SW 1271 (cell line): ENCODE measurements at places on chromosomes 2 and 18.

DNA sequence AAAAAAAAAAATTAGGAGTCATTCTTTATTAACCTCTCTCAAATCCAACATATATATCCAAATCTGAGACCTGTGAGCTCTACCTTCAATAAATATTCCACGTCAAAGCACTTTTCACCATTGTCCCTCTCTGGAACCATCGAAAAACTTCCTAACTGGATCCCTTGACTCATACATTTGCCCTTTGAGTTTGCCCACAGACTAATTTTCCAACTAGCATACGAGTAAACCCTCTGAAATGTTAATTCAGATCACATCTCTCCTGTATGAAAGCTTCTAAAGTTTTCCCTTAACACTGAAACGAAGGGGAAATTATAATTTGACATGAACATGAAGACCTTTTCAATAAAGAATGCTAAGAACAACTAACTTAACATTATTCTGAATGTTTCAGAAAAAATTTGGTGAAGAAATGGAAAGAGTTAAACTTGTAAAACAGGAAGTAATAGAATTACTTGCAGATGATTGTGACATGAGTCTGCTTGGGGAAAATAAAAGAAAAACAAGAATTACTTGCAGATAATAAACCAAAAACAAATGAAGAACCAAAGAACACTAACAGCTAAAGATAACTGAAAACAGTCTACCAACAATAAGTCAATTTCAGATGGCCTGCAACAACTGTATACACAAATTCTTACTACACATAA is 110.6 kb downstream of the C2orf74 start:
- DNase-seq, result no peak

DNA sequence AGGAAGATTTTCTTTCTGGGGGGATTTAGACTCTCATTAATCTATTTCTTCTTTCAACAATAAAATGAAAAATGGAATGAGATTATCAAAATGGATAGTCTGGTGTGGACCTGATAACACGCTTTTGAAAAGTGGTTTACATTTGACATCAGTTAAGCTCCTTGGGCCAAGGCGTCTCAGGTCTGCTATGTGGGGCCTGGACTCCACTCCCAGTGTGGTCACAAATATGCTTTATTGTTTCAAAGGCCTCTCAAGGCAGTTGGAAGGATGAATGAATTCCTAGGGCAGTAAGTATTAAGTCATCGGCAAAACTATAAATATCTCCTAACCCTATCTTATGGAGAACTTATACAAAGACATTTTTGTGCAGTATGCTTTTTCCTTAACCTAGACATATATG is 74.5 kb downstream of the ETAA1 start:
- DNase-seq, result no peak

DNA sequence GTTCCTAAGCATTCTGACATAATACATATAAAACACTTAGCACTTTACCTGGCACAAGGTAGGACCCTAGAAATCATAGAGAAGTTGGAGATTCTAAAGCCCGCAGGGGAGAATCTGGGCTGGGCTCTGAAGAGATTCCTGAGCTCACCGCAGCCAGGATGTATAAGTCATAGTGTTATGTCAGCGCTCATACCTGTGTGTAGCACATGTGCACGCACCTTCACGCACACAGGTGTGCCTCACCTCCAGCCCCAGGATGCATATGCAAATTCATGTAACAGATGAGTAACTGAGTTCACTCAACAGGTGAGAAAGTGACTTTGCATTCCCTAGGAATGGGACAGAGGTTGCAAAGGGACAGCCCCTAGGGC is 7.9 kb upstream of the SDC1 start:
- DNase-seq, result no peak

DNA sequence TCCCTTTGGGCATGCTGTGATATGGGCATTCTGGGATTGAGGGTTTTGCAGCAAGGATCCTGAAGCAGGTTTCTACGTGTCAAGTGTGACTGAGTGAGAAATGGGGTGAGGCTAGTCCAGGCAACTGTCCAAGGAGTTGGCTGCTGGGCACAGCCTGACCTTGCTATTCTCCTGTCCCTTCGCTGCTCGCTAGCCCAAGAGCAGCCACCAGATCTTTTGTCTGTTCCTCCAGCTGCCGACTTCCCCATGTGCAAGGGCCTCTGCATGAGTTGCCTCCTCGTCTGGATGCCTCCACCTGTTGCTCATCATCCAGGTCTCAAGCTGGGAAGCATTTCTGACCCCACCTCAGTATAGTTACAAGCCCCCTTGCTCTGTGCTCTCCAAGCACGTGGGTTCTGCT is 71.1 kb downstream of the DYSF start:
- no peak for DNase-seq

GRCh38 chr2:231928481-231928880 is 2.3 kb upstream of the NPPC start:
- no peak for DNase-seq

DNA sequence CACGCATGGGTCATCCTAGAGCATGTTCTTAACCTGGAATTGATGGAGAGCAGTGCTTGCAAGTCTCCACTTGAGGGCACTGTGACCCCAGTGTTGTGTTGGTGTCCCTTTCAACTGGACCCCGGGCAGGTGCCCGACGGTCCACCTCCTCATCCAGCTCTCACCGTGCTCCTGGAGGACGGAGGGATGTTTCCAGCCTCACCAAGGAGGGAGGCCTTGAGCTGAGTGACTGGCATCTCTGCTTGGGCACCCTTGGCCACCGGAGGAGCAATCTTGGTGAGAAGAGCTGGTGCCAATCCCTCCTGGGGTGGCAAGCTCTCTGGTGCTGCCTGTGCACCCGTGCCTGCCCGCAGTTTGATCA is 45.4 kb upstream of the ASB18 start:
- no peak for DNase-seq

DNA sequence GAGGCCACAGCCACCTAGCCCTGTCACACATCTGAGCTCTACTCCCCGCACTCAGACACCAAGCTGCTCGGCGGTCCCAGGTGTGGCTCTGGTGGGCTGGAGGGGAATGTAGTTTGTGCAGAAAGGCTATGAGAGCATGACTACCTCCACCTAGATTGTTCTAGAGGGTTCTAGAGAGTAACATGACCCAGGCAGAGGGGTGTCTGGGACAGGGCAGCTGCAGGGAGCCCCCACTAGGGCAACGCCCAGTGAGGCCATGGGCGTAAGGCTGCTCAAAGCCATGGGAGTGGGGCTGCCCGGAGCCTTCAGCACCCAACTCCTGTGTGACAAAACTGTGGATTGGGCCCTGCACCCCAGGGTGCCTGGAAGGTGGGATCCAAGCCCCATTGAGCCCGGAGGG is 511.4 kb upstream of the MYT1L start:
- DNase-seq, result no peak

DNA sequence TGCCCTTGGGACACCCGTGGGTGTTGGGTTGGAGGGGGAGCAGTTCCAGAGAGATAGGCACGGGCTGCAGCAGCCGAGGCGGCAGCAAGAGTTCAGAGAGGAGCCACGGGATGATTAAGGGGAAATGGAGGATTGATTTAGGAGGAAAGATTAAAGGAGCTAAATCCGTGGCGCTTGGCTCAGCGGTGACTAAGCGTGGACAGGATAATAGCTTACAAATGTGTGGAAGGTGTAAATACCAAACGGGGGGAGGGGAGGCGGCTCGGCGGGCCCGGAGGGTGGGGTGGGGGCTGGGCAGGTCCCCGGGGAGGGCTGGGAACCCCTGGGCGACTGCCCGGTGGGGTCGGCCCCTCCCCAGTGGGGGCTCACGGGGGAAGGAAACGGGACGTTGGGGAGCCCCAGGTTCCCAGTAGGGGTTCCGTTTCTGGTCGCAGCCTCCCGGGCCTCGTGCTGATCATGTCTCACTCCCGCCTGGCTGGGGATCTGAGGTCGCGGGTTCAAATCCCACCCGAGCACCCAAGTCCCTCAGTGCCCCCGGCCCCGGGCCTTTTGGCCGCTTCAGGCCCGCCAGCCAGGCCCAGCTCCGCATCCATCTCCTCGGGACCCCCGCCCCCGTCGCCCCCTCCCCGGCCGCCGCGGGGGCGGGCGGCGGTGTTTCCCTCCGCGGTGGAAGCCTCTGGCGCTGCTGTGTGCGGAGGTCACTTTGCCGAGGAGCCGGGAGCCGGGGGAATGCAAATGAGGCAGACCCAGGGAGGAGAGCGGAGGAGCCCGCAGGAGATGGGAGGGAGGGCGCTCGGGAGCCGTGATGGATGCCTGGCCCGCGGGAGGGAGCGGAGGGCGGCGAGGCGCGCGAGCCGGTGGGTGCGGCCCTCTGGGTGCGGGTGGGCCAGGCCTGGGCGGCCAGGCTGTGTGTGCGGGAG is 8.1 kb downstream of the ASIC4 start:
- no peak for DNase-seq

DNA sequence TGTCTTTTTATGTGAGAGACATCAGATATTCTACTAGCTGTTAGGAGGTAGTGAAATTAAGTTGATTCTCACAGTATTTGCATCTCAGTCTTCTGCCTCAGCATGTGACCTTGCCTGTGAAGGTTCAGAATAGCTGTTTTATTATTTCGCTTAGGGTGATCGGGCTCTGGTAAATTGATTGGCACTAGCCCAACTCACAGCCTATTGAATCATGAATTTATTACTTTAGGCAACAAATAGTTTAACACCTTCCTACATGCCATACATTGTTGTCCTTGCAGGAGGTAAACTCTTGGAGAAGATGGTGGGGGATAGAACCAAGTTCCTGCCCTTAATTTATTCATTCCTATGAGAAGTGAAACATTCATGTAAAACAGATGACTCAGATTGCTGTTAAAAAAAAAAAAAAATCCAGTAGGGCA is 101.9 kb downstream of the GPD2 start:
- no peak for DNase-seq

DNA sequence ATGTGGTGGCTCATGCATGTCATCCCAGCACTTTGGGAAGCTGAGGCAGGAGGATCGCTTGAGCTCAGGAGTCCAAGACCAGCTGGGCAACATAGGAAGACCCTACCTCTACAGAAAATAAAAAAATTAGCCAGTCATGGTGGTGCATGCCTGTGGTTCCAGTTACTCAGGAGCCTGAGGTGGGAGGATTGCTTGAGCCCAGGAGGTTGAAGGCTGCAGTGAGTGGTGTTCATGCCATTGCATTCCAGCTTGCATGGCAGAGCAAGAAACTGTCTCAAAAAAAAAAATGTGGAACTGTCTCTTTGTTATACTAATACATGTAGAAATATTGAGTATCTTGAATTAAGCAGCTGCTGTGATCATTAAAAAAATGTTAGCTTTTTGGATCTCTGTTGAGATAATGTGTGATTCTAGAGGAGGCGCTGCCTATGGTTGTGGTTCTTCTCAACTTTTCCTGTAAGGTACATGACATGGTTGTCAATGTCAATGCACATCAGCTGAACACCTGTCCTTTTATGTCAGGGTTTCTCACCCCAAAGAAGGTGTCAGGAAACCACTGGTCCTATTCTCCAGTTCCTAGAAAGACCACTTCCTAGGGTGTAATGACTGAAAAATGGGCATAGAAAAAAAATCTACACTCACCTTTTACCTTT is 34.7 kb upstream of the IL1RL1 start:
- DNase-seq, result no peak

DNA sequence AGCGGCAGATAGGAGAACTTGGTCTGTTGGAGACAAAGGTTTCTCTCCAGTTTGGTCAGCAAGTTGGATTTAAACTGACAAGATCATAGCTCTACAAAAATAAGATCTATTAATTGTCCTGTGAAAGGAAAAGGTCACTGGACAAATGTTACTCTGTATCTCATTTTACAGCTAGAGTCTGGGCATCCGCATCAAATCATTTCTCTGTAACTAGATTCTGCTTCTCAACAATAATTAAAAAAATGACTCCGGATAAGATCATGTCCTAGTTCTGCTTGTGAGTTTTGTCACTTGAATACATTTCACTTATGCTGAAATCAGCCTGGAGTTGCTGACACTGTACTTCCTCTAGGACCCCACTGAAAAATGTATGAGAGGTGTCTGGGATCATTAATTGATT is 310.8 kb downstream of the ALK start:
- no peak for DNase-seq

- DNase-seq, result no peak
Measured at GRCh38 chr2:128714851-128715312, 396.2 kb upstream of the HS6ST1 start.

- DNase-seq, result no peak
Measured at GRCh38 chr18:27412556-27412955, 227.4 kb upstream of the CHST9 start.

- DNase-seq, result no peak
Measured at GRCh38 chr2:160397530-160397865, 96.1 kb downstream of the RBMS1 start.

DNA sequence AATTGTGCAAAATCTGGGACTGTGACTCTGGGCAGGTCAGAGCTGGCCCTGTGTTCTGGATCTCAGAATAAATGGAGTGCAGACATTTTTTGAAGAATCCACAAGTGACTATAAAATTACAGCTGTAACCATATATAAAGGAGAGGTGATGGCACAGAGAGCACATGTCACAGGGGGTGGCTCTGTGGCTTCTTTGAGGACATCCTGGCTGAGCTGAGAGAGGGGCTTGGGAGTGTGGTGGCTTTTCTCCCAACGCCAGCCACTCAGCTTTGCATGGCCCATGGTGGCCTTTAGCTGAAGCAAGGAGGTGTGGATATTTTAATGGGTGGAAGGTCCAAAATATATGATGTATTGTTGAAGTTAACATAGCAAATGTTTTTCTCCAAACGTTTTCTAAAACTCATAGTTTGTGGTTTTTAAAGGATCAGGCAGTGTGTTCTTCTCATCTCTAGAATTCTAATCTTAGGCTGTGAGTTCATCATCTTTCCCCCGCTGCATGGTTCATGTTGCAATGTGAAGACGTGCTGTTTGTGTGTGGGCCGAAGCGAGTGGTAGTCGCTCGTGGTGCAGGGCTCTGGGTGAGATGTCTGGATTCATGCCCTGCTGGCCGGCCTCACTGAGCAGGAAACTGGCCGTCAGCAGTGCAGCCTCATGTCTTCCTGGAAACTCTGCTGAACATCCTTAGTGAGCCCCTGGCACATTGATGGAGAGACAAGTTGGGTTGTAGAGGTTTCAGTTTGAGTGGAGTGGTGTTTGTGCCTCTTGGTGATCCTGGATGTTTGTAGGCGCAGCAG is 109.9 kb downstream of the ZNF236 start:
- DNase-seq, result no peak

DNA sequence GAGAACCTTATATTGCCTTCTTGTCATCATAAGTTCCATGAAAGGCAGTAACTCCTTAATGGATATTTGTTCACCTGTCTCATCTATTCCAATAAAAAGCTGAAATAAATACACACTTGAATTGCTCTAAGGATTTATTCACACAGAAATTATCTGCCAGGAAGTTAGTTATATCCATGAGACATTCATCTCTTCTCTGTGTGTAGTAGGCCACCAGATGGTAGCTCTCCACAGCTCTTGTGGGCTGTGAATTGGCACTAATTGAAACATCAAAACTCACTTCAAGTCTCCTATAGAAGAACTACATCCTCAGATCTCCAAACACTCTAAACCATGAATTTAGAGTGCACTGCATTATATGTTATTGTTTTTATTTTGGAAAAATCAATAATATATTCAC is 189.6 kb downstream of the DSC3 start:
- DNase-seq, result no peak

- no peak for DNase-seq
Measured at GRCh38 chr2:43178055-43178598, 48.3 kb downstream of the ZFP36L2 start.

- DNase-seq, result no peak
Measured at GRCh38 chr2:121902171-121902591, 146.7 kb downstream of the TSN start.
